GOT3 (cell line): ENCODE measurements at places on chromosomes 16 and 17.

- DNase-seq: no peak
These were observed at the start of gene HSPB9 for GRCh38 chr17:42122371-42123303. Gene HSPB9 (plus strand): TSS chr17:42122804. CDS start chr17:42122851, 47 bp downstream.

DNA sequence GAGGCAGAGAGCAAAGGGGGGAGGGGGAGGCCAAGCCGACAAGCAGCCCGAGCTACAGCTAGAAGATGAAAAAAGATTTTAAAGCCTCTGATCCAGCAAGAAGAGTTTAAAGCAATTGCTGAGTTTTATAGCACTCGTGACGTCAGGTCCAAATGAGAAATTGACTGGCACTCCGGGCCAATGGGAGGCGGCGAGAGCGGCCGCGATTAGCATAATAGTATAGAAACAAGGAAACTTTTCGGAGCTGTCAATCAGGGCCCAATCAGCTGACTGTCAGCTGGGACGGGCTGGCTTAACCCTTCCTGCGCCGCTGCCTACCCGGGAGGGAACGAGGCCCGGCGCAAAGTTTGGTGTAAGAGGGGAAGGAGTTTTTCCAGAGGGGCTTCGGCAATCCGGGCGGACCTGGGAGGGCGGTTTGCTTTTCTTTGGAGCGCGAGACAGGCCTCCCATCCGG lies at the start of gene MAF:
TSS of gene MAF (minus strand) at position 100 of the 454 bp plus-strand sequence. CDS start 835 bp downstream, outside the sequence.
- DNase-seq: no peak

DNA sequence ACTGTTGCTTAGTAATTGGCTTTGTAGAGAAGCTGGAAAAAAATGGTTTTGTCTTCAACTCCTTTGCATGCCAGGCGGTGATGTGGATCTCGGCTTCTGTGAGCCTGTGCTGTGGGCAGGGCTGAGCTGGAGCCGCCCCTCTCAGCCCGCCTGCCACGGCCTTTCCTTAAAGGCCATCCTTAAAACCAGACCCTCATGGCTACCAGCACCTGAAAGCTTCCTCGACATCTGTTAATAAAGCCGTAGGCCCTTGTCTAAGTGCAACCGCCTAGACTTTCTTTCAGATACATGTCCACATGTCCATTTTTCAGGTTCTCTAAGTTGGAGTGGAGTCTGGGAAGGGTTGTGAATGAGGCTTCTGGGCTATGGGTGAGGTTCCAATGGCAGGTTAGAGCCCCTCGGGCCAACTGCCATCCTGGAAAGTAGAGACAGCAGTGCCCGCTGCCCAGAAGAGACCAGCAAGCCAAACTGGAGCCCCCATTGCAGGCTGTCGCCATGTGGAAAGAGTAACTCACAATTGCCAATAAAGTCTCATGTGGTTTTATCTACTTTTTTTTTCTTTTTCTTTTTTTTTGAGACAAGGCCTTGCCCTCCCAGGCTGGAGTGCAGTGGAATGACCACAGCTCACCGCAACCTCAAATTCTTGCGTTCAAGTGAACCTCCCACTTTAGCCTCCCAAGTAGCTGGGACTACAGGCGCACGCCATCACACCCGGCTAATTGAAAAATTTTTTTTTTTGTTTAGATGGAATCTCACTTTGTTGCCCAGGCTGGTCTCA lies 6.2 kb upstream of the TMEM235 start:
- DNase-seq: no peak

DNA sequence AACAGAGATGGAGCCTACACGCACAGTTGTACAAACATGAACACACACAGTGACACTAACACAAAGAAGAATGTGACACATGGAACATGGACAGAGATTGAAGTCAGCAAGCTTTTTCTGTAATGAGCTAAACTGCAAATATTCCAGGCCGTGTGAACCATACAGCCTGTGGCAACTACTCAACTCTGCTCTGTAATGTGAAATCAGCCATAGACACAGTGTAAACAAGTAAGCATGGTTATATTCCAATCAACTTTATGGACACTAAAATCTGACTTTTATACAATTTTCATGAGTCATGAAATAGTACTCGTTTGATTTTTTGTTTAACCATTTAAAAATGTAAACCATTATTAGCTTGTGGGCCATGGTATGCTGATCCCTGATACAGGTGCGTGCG lies 120.2 kb downstream of the SMG6 start:
- DNase-seq: no peak

- no peak for DNase-seq
These were observed 26.9 kb downstream of the TNS4 start for GRCh38 chr17:40474419-40475002.

GRCh38 chr17:50051082-50051576 lies 4.8 kb upstream of the ITGA3 start:
- DNase-seq: peak; percentile 40

- DNase-seq: no peak
These were observed 32.6 kb downstream of the CDRT15 start for GRCh38 chr17:14204084-14204483.

DNA sequence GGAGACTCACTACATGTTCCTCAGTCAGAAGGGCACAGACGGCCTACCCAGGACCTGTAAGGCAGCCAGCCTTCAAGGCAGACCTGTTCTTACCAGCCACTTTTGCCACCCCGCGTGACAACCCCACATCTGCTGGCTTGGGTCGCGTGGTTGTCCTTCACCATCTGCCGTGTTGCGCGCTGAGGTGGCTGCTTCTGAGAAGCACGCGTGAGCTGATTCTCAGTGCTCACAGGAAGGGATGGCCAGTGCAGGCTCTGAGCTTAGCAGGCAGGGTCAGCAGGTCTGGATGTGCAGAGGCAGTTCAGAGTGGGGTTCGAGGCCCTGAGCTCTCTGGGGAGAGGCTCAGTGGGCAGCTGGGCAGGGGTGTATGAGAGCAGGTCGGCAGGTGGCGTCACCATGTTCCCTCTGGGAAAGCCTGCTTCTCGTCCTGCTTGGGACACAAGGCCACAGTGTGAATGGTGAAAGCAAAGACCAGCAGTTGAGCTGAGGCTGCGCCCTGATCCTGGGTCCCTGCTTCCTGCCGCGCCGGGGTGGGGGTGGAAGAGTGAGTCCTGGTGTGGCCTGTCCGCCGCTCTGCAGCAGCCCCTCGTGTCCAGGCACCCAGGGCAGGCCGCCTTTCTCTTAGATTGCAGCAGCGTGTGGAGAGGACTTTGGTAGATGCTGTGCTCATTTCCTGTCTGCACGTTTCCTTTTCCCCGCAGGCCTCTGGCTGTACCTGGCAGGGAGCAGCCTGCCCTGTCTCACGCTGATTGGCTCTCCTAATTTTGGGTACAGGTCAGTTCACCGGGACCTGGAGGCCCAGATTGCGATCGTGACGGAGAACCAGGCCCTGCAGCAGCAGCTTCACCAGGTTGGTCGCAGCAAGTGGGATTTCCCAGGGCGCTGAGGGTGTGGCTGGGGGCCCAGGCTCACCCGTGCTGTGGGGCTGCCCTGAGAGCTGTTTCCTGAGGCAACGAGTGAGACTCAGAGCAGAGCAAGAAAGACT lies 36.0 kb downstream of the PGS1 start:
- no peak for DNase-seq

- DNase-seq: no peak
These were observed 13.2 kb downstream of the LSM12 start for GRCh38 chr17:44053125-44053872.

DNA sequence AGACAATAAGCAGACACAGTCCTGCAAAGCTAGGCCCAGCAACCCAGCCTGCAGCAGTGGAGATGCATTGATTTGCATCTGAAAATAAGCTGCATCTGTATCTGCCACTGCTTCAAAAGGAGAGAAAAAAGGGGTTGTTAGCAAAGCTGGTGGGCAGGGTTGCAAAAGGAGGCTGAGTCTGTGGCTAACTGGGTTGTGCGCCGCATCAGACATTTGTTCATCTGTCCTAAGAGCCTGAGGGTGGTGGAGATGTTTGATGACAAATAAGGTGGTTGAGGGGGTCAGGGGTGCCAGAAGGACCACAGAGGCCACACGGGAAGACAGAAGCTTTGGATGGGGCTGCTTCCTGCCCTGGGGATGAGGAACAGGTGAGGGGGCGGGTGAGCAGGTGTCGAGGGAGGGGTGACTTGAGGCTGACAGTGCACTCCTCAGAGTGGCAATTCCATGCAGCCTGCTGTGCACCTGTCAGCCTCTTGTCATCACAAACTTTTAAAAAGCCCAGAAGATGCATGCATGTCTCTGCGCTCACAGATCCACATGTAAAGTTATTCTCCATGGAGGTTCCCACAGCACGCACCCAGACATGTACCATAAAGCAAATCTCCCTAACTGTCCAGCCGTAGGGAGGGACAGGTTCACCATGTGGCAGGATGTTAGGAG lies 35.4 kb downstream of the WSB1 start:
- no peak for DNase-seq

GRCh38 chr17:74244548-74244947 lies 29.5 kb upstream of the DNAI2 start:
- no peak for DNase-seq

GRCh38 chr16:30893417-30893743 lies 497 bp downstream of the BCL7C start:
- no peak for DNase-seq

- no peak for DNase-seq
These were observed 31.6 kb downstream of the ADGRG5 start for GRCh38 chr16:57574086-57574485.

- DNase-seq: no peak
These were observed 5.9 kb downstream of the RAB11FIP4 start for GRCh38 chr17:31397256-31397939.

GRCh38 chr16:12458591-12459358 lies 344.9 kb downstream of the CPPED1 start:
- DNase-seq: no peak

DNA sequence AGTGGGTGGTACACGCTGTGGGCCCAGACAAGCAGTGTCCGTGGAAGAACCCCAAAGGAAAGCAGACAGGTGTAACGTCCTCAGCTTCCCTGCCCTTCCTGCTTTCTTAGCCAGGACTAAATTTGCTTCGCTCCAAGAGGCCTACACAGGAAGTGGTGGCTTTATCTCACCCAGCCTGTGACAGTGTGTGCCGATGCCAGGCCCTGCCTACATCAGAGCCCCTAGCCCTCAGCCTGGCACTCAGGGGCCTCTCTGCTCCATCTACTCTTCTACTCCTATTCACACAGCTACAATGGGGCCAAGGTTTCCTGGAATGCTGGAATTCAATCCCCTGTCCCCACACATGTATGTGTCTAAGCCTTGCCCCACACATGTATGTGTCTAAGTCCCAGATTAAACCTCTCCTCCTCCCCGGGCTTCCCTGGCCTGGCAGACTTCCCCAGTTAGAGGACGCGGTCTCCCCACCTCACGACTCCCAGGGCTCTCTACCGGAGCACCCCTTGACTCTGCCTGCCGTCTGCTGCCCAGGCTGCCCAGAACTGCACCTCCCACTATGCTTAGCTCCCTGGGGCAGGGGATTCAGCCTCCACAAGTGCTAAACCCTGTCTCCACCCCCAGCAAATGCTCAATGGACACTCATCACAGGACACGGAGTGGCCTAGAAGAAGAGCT lies 8.2 kb downstream of the PGAP3 start:
- DNase-seq: no peak

DNA sequence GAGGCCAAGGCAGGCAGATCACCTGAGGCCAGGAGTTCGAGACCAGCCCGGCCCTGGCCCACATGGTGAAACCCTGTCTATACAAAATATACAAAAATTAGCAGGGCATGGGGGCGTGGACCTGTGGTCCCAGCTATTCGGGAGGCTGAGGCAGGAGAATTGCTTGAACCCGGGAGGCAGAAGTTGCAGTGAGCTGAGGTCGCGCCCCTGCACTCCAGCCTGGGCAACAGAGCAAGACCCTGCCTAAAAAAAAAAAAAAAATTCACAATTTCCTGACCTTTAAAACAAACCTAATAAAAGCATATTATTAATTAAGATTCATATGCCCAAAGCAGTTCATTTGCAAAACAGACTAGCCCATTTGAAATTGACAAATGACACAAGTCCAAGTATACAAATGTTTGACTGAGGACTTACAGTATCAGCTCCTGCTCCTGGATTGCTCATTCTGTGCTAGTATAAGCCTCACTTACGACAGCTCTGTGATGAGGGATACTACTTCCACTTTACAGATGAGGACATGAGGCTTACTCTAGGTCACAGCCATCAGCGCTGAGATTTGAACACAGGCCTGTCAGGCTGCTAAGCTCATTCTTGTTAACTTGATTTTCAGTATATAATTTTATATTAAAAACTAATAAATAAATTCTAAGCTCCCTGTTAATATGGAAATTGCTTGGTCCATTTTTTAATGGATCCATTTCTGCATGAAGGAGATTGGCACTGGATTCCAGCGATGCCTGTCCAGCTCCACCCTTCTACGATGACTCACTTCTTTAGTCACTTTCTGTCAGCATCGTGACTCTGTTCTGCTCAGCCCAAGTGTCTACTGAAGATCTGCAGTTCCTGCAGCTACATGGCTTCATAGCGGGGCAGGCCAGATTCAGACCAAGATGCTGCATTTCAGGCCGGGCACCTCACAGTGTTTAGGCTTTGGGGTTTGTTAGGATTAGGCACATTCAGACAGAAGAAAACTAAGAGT lies 88.2 kb downstream of the WDR59 start:
- no peak for DNase-seq

DNA sequence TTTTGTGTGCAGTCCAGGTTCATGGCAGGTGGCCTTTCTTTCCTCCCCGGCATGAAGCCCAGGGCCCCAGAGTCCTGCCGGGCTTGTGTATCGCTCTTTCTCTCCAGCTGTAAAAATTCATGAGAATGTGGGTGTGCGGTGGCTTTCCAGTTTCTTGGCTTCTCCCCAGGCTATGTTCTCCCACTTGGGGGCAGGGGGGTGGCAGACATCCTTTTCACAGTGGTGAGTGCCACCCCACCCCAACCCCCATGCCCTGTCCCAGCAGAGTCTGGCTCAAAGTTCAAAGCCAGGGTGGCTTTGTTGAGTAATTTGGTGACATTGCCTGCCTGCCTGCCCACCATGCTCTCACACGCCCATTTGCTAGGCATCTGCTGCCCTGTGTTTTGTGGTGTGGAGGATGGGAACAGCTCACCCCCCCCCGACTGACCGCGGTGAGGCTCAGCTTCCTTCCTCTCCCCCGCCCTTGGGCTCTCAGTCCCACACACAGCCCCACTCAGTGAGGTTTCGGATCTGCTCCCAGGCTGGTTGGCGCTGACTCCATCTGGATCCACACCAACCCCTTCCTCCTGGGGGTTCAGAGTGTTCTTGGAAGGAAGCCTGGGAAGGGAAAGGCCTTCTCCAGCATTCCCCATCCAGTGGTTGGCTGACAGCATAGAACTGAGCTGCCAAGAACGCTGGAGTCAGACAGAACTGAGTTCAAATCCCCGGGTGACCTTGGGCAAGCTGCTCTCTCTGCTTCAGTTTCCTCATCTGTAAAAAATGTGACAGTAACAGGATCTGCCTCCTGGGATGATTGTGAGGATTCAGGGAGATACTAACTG lies 36.0 kb downstream of the CHD9 start:
- peak; percentile 63 for DNase-seq

- DNase-seq: no peak
These were observed 2.6 kb upstream of the RASD1 start for GRCh38 chr17:17498606-17499301.
